ENCODE measurements at places on chromosomes 4 and X. TPM values are rescaled to one million over a fixed set of nuclear protein-coding genes. Genes with fewer than 3 reads are reported as not detected.

The S100G gene
- not detected for total RNA-seq

The FAM3A gene
- 62.9 TPM for total RNA-seq

The ERAS gene
- not detected for total RNA-seq

The PPEF2 gene
- total RNA-seq = not detected

The LRP2BP gene
- 5.9 TPM for total RNA-seq

The SFRP2 gene
- total RNA-seq = 1.1 TPM

The ATP2B3 gene
- total RNA-seq = not detected

The PABPC5 gene
- total RNA-seq = 4.8 TPM

The PNCK gene
- 0.75 TPM for total RNA-seq

The RNF175 gene
- total RNA-seq = not detected

The DCAF8L2 gene
- 1.1 TPM for total RNA-seq

The METTL14 gene
- 49.3 TPM for total RNA-seq

The PDGFC gene
- 31.6 TPM for total RNA-seq

The VCX3B gene
- not detected for total RNA-seq

The HMX1 gene
- total RNA-seq = not detected

The AMBN gene
- total RNA-seq = not detected

The PLS3 gene
- total RNA-seq = 111 TPM

The ABLIM2 gene
- total RNA-seq = 0.81 TPM

The CYSLTR1 gene
- 0.40 TPM for total RNA-seq

The CYLC1 gene
- total RNA-seq = not detected

The DCAF12L2 gene
- total RNA-seq = 2.9 TPM

The ARHGAP6 gene
- 32.9 TPM for total RNA-seq

The POF1B gene
- total RNA-seq = 0.08 TPM

The GABRE gene
- 22.6 TPM for total RNA-seq

Measured in ovary (tissue), 10 donors.